ENCODE measurements at places on chromosomes 5 and 9.
A peak's percentile ranks its signal among the peaks of the same experiment; 100 is the strongest.

GRCh38 chr5:34624691-34625090, 31.4 kb upstream of the RAI14 start:
- DNase-seq, result no peak

DNA sequence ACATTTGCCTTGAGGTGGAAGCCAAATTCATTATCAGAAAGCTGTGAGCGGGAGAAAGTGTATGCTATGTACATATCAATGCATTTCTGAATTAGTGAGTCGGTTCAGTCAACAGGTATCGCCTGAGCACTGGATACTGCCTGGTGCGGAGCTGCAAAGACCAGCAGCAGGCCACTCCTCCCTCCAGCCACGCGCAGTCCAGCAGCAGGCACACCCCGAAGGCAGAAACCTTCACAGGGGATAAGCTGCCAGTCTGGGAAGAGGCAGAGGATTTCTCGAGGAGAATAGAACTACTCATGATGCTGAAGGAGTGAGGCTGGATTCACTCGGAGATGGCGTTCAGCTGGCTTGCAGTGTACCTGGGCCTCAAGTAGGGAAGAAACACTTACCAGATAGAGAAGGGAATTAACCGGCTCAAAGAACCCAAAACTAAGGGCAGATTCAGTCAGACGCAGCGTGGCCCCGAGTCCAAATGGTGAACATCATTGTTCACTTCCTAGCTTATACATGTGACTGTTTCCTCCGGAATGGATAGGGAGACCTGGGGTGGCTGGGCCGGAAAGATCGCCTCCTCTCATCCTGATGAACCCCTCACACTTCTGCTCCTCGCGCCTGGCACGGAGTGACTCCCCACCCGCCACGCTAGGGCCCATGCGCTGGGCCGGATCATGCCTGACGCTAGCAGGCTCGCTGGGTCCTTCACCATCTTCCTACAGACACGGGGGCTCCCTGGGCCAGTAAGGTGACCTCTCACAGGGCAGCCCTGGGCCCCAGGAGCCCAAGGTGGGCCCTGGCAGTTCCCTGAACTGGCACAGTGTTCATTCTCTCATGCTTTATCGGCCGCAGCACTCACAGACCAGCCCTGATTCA, 78.1 kb upstream of the SPATA31C2 start:
- no peak for DNase-seq

DNA sequence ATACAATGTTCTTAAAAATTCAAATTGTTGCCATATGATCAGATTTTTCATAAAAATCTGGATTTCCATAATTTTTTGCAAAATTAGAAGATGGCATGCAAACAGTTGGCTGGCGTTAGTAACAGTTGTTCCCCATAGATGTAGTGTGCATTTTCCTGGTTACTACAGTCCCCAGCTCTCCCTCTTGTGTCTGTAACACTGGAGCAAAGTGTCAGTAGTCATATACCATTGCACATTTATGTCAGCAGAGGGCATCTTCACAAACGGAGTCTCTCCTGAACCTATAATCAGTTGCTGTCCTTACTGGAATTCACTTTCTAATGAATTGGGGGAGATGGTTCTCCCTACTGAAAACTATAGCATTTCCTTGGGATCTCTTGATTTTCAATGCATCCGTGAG, 44.7 kb upstream of the DMAC1 start:
- DNase-seq, result peak; percentile 27

DNA sequence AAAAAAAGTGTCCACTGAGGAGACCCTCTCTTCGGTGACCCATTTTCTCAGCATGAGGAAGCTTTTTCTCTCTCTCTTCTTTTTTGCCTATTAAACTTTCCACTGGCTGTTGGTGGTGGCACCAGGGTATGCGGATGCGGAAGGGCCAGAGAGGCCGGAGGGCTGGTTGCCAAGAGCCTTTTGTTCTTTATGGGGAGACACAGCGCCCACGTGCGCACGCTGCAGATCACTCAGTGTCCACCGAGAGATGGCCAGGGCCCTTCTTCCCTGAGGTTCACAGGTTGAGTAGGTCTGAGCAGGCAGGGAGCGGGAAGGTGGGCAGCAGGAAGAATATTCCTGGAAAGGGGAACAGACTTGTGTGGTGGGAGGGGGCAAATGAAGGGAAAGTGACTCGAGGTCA, 69.1 kb downstream of the STK10 start:
- DNase-seq, result no peak

DNA sequence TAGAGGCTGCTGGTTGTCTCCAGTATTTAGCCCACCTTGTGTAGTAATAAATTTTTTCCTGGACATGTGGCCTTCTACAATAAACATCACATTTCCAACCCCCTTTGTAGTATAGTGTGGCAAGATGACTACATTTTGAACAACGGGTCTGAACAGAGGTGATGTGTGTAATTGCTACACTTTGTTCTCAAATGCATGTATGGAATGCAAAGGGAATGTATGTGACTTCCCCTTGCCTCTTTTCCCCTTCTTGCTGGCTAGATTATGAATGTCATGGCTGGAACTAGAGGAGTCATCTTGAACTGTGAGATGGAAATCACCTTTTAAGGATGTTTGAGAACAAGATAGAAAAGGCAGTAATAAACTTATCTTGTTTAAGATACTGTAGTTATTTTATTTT, 54.5 kb downstream of the PRR16 start:
- DNase-seq, result no peak

DNA sequence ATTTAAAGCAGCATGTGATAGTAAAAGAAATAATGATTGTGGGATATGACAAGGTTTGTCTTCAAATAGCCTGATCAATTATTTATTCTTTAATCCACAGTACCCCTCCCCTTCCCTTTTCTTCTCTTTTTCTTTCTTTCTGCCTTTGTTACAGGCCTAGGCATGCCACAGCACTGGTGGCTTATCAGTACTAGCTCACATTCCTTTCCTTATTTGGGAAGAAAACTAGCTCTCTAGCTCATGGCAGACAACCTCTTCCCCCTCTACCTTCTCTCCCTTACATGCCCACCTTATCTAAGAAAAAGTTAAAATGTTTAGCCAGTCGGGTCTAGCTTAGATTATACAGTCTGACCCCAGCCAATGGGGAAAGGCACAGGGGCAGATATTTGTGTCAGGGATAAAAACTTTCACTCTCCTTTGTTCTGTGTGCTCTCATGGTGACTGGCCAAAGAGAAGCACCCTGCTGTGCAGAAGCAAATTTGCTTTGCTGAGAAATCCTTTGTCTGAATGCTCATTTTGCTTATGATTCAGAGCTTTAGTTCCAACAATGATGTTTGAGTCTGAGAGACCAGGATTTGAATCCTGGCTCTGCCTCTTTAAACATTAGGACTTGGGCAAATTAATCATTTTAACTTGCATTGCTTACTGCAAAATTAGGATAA, 75.8 kb upstream of the CDH12 start:
- DNase-seq, result no peak

DNA sequence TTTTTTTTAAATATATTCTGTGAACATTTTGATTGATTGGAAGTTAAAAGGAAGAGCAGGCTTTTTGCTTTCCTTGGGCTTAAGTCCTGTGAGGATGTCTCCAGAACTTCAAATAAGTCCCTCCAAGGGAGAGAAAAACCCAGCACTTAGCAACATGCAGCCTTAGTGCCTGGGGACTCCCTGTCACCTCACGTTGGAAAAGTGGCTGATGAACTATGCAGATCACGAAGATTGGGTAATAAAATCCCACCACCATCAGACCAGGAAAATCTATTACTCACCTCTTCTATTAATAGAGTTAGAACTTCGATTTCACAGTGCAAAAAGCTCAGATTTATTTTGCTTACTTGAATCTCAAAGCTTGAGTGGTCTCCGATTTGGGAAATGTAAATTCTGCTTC, 507.0 kb downstream of the MAT2B start:
- DNase-seq, result no peak

- DNase-seq, result no peak
Measured at GRCh38 chr9:124355941-124356744, 59.1 kb downstream of the PSMB7 start.

DNA sequence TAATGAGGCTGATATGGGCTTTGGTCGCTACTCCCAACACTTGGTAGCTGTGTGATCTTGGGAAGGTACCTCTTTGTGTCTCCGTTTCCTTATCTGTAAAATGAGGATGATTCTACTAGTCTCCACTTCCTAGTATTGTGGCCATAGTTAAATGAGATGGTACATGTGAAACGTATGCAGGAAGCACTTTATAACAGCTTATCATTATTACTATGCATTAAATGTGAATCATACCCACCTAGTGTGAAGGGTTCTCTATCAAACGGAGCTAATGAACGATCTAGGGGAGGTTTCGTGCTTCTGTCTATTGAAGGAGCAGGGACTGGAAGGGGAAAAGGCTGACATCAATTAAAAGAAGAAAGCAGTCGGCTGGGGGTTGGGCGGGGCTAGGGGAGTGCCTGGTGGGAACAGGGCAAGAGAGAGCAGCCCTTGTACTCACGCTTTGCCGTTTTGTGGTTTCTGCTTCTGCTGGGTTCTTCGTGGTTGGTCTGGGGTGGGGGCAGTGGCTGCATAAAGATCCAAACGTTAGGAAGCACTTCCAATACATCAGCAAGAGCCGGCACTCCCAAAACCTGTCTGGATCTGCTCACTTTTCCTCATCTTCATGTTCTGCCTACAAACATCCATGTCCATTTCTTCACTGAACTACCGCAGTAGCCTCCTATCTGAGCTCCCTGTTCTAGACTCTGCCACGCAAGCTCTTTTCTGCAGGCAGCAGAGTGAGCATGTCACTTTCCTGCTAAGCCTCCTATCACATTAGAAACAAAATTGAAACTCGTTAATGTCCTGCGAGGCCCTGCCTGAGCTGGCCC, 30.8 kb downstream of the LCP2 start:
- no peak for DNase-seq

DNA sequence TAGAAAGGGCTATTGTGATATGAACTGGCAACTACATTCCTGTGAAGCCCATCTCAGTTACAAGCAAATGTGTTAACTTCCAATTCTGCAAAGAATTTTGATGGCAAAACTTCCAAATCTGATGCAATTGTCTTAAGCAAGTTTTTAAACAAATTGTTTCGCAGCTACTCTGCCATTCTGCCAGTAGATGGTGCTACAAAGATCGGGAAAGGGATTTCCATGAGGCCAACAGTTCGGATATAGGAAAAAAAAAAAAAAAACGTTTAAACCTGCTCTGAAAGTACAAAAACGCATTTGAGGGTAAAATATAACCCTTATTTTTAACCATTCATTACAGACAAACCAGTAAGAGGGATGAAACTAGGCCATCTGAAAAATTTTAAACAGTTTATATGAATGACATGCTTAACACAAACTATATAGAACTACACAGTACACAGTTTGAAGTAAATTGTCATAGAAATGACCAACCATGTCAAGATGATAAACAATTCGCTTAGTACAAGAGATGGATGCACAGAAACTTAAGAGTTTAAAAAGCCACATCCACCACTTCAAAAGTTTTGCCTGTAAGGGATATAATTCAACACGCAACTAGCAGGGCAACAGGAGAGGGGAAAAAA, 2.2 kb downstream of the HNRNPA0 start:
- peak; percentile 86 for DNase-seq

DNA sequence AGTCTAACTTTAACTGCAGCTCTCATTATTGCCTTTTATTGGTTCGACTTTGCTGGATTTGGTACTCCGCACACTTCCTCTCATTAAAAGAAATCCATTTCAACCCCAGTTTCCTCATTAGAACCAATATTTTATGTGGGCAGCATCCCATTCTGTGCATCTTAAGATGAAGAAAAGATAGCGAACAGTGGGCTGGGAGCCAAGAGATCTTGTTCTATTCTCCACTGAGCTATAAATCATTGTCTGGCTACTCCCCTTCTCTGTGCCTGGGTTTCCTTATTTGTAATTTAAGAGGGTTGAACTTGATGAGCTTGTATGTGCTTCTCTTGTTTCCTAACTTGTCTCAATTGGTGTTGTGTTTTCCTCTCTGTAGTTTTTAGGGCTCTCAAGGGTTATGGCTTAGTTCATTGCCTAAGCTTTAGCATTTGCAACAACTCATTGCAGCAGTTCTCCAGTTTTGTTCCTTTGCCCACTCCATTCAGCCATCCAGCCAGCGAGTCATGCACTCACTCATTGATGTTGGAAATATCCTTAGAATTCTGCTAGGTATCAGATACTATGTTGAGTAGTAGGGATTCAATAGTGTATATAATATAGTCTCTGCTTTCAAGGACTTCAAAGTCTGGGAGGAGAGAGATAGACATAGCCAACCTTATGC, 273.3 kb upstream of the TNC start:
- no peak for DNase-seq

DNA sequence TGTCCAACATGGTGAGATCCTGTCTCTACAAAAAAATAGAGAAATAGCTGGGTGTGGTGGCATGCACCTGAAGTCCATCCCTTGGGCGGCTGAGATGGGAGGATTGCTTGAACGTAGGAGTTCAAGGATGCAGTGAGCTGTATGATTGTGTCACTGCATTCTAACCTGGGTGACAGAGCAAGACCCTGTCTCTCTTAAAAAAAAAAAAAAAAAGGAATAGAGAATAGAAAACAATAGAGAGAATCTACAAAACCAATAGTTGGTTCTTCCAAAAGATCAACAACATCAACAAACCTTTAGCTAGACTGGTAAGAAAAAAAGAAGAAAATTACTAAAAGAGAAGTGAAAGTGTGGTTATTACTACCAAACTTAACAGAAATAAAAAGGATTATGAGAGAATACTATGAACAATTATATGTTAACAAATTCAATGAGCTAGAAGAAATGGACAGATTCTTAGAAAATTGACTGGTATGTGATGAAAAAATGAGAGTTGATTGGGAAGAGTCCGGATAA, 8.1 kb upstream of the SLC38A9 start:
- DNase-seq, result no peak

- no peak for DNase-seq
Measured at GRCh38 chr5:172365948-172366608, 82.5 kb upstream of the UBTD2 start.

DNA sequence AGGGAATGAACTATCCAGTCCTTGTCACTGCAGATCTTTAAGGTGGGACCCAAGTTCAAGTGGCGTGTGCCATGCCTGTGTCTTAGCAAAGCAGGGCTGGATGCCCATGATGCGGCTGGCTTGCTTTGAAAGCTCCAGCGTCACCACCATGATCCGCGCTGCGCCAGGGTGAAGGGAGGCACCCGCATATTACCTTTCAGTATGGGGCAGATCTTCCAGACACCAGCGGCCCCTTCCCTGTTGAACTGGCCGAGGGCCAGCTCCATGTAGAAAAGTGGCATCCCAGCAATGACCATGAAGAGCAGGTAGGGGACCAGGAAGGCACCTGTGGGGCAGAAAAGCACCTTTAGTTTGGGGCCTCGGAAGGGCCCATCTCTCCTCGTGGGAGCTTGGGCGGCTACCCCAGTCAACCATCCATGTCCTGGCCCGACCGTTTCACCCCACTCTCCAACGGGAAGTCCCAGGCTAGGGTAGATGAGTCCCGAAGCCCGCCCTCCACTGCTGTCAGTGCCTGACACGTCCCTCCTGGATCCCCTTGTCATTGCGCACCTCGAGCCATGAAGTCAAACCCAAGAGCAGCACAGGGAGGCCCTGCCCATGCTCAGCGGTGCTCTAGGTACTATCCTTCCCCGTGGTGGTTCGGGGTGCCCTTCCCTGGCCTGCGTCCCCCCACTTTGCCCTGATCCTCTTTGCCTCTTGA, 3.9 kb downstream of the SLC6A3 start:
- no peak for DNase-seq

GRCh38 chr9:97518166-97518908, 16.9 kb downstream of the TMOD1 start:
- no peak for DNase-seq

GRCh38 chr5:82222597-82223574, 55.3 kb downstream of the RPS23 start:
- no peak for DNase-seq

- no peak for DNase-seq
Measured at GRCh38 chr5:124728331-124728967, 18.0 kb downstream of the ZNF608 start.

- peak; percentile 92 for DNase-seq
Measured at GRCh38 chr5:37738057-37738691, 101.7 kb downstream of the GDNF start.

GRCh38 chr5:39235648-39236047, 16.3 kb upstream of the FYB1 start:
- no peak for DNase-seq
